Stimulated activated CD4-positive, alpha-beta T cell treated with anti-CD3 and anti-CD28 coated beads, Interleukin-15, amount 100 ng/mL, for 48 hours (primary cell): ENCODE measurements at places on chromosomes 3 and 15.

DNA sequence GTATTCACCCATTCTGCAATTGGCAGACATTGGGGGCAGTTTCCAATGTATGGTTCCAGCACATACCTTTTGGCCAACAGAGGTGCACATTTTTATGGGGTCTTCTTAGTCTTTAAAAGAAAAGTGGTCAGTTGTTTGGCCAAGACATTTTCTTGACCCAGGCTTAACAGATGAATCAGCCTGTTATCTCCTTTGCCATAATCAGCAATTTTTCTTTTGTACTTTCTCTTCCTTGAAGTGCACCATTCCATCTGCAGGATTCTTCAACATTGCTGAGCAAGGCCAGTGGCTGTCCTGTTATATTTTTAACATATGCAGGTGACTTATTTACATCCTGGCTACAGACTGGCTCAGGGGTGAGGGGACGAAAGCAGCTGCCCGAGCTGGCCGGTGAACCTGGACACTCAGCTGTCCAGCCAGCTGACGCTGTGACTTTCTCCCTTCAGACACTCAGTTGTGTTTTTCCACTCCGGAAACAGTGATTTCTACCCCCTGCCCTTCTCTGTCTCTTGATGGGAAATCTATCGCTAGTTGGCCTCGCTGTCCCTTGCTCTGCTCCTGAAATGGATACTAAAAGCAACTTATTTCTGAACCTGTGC lies 96.5 kb upstream of the TNFAIP8L3 start:
- no peak for DNase-seq

DNA sequence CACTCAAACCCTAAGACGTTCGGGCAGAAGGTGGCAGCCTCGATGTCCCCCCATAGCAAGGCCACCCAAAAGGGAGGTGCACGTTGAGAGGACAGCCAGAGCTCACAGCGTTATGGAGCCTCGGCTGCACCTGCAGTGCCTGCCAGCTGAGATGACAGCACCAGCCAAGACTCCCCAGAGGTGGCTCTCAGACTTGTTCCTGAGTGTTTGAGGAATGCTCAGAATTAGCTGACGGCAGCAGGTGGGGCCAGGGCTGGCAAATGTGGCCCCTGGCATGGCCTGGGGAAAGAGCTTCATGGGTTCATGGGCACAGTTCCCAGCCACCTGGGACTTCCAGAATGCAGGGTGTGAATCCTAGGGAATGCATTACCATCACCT lies 177.8 kb downstream of the KLF13 start:
- no peak for DNase-seq

GRCh38 chr15:82039871-82040270 lies 5.9 kb downstream of the MEX3B start:
- DNase-seq, result no peak

DNA sequence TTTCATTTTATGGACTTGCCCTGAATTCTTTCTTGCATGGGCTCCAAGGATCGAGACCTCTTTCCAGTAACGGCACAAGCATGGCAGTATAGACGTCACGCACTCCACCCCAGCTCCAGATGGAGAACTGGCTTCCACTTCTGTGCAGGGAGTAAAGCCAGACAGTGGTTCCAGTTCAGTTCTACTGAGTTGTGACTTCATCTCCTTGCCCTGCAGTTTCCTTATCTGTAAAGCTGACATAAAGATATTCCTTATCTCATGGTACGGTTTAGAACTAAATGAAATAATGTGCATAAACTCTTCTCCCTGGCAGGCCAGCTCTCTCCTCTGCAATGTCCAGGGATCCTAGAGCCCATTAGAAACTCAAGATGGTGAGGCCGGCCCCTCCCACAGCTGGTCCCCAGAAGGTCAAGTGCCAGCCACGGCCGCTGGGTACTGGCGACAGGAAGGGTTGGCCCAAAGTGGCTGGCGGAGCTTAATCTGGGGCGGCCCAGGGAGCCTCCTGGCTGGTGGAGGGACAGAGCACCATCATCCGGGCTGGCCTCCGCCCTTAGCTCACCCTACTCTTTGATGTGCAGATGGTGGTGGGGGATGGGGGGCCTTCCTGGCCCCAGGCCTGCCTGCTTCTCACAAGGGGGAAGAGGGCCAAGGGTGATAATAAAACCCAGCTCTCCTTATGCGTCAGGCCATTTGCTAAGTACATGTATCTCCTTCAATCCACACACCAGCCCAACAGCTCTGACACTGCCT lies 7.2 kb downstream of the MESP2 start:
- DNase-seq, result no peak

- DNase-seq, result no peak
Measured at GRCh38 chr3:88225326-88226008, 75.7 kb downstream of the C3orf38 start.

- no peak for DNase-seq
Measured at GRCh38 chr15:42367041-42367440, 7.7 kb downstream of the CAPN3 start.

GRCh38 chr15:100016632-100017031 lies 283.4 kb upstream of the LYSMD4 start:
- no peak for DNase-seq

DNA sequence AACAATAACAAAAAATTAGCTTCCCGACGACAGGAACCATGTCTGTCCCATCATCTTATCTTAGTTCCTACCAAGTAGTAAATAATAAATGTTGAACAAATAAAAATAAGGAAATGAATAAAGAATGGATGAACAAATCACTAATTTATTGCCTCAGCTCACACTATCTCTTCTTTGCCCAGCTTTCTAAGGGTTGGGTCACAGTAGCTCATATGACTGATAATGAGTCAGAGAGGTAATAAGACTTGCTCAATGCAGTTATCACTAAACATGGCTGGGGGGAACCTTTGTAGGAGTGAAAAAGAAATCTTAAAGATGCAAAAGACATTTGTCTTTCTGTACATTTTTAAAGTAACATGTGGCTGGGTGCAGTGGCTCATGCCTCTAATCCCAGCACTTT lies 182.2 kb downstream of the WDR76 start:
- DNase-seq, result no peak

GRCh38 chr3:13415236-13415986 lies 4.7 kb downstream of the NUP210 start:
- no peak for DNase-seq
